Ammon's horn (tissue), 1 donor: ENCODE measurements at places on chromosomes 7 and 10.

DNA sequence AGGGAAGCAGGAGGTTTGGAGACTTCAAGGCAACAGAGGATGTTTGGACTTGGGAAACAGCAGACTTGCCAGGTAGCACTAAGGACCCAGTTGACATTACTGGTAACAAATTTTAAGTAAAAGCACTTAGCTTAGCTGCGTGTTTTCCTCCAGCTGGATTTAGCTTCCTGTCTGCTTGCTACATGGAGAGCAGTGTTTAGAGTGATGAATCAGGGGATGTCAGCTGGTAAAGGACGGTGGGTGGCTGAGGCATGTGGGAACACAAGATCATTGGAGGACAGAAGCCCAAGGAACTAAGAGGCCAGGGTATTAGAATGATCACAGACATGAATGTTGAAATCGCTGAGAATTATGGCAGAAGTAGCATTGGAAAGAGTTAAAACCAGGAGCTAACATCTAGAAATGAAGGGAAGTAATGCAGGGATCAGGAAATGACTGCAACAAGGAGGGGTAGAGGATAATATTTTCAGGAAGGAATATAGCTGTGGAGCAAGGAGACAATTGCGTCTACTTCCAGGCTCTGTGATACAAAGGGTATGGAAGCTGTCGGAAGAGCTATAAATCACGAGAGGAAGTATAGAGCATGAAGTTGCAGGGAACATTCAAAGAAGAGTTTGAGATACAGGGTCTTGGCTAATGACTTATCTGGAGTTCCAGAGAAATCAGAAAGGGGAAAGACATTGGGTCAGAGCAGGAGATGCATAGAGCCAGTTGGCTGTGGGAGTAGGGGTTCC, 34.4 kb downstream of the CALD1 start:
- peak; percentile 30 for DNase-seq

GRCh38 chr10:86195521-86196157, 171.0 kb downstream of the GRID1 start:
- no peak for DNase-seq

- no peak for DNase-seq
Observed at GRCh38 chr7:1646957-1647891, 22.9 kb upstream of the ELFN1 start.

DNA sequence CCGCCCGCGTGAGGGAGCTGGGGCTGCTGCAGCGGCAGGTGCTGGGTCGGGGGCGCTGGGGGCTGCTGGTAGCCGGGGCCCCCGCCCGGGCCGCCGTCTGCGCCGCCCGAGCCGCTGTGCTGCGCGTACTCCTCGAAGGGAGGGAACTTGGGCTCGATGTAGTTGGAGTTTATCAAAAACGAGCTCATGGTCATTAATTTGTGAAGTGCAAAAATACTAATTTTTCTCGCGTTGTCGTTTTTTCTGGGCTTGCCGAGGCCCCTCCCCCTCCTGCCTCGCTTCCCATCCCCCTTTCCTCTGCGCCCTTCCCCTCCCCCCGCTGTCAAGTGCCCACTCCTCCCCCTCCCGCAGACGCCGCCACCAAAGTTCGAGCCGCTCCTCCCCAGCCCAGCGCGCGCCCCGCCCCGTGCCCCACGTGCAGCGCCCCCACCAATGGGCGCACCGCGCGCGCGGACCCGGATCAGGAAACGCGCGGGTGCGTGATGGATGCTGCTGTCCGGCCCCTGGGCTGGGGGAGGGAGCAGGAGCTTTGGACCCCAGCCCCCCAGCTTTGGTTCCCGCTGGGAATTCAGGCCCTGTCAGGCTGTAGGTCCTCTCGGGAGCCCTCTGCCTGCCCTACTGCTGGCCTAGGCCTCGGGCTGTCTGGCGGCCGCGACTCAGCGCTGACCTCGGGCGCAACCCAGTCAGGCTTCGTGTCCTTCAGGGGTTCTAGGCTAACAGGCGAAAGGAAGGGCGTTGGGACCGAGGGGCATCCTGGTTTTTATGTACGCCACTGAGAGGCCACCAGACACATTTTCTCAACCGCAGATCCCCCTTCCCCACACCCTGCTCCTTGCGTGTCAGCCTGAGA, at the start of gene HOXA4:
HOXA4 (minus strand) TSS at position 218 of the 850 bp plus-strand sequence; CDS start at position 194, 24 bp downstream.
- peak; percentile 28 for DNase-seq

- no peak for DNase-seq
Observed at GRCh38 chr7:102897856-102898531, 14.8 kb upstream of the LRRC17 start.

- no peak for DNase-seq
Observed at GRCh38 chr10:71697938-71698709, 21.5 kb downstream of the C10orf105 start.

- DNase-seq = no peak
Observed at GRCh38 chr7:81441750-81442149, 328.1 kb downstream of the HGF start.

GRCh38 chr7:47475880-47476227, 106.1 kb downstream of the TNS3 start:
- DNase-seq = no peak

- no peak for DNase-seq
Observed at GRCh38 chr7:54680377-54681005, 78.5 kb downstream of the SEC61G start.

DNA sequence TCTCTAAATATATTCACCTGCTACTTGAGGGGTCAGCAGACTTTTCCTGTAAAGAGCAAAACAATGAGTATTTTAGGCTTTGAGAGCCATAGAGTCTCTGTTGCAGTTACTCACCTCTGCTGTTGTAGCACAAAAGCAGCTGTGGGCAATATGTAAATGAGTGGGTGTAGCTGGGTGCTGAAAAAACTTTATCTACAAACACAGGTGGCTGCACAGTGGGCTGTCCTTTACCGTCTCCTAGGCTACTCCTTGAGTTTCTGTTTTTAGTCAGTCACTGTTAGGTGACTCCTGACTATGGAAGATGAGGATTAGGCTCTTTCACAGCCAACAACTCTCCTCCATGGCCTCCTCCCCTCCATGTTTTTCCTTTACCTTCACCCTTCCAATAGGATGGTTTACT, 286.1 kb upstream of the C7orf33 start:
- no peak for DNase-seq

DNA sequence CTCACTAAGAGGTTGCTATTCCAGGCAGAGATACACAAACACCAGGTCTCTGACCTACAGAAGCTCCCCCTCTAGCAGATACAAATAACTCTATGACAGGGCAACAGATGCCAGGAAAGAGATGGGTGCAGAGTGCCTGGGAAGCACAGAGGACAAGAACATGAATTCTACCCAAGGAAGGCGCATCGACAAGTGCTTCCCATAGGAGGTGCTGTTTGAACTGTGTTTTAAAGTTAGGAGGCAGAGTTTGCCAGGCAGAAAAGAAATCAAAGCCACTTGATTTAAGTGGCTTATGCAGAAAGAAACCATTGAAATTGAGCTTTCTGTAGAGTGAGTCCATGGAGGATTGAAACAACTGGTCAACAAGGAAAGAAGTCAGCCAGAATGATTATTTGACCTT, 35.3 kb upstream of the EGR2 start:
- no peak for DNase-seq

DNA sequence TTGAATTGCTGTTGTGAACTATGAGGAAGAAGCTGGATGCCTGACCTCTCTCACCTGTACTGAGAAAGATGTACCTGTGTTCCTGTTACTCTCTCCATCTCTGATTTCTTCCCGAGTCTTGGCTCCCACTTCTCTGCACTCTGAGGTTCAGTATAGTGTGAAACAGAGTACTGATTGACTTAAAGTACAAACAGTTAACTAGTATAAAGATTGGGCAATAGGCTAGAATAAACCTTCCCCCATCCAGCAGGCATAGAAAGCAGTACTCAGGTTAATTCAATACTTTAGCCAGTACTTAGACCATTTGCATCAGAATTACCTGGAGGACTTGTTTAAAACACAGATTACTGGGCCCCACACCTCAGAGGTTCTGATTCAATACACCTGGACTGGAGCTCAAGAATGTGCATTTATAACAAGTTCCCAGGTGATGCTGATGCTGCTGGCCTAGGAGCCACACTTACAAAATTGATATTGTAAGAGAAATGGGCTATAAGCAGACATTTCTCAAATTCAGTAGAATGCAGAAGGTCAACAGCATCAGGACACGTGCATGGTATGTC, 51.6 kb downstream of the ANK3 start:
- no peak for DNase-seq

DNA sequence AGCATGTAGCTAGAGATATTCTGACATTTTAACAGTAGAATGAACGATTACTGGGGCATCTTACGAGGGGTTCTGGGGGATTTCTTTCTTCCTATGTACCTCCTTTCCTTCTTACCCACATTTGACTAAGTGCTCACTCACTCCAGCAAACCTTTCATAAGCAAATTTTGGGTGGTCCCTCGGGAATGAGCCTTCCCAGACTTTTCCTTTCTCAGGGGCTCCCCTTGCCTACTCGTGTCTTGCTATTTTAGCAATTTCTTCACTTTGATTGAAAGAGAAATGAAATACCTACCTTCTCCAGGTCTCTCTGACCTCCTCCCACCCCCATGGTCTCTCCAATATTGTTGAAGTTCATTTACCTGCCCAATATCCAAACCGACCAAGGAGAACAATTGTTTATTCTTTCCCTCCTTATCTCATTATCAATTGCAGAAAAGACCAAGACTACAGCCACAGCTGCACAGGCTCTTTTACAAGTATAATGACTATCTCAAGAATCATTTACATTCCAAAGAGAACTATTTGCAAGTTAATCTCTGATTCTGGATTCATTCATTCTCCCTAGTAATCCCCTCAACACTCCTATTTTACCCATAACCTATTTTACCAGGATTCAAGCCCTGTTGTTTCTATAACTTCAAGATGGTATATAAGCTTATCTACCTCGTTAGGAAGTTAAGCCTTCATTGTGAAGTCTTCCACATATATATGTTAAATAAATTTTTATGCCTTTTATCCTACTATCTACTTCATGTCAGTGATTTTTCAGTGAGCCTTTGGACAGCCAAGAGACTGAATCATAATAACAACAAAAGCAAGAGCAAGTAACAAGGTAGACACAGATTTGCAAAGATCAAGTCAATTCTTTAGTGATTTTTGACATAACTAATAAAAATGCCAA, 480.6 kb downstream of the IPMK start:
- DNase-seq = no peak

GRCh38 chr10:53276797-53277196, 504.2 kb upstream of the MBL2 start:
- DNase-seq = no peak

DNA sequence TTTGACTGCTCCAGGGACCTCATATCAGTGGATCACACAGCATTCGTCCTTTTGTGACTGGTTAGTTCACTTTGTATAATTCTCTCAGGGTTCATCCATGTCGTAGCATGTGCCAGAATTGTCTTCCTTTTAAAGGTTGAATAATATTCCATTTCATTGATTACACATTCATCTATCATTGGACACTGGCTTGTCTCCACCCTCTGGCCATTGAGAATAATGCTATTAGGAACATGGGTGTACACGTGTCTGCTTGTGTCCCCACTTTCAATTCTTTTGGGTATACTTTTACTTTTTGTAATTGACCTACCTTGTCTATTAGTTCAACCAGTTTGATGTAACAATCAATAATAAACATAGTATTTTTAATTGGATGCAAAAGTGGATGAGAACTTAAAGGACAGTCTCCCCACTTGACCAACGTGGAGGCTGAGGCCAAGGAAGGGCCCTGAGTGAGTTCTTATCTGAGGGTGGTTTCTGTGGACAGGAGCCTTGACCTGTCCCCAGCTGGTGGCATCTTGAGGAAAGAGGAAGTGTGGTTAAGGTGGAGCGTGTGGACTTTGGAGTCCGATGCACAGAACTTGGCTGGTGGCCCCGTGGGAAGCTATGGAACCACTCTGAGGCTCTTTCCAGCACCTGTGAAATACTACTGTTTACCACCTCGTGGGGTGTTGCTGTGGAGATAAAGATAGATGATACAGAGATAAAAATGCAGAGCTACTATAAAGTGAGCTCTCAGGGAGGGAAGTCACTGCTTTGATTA, 16.6 kb downstream of the WDFY4 start:
- DNase-seq = no peak

DNA sequence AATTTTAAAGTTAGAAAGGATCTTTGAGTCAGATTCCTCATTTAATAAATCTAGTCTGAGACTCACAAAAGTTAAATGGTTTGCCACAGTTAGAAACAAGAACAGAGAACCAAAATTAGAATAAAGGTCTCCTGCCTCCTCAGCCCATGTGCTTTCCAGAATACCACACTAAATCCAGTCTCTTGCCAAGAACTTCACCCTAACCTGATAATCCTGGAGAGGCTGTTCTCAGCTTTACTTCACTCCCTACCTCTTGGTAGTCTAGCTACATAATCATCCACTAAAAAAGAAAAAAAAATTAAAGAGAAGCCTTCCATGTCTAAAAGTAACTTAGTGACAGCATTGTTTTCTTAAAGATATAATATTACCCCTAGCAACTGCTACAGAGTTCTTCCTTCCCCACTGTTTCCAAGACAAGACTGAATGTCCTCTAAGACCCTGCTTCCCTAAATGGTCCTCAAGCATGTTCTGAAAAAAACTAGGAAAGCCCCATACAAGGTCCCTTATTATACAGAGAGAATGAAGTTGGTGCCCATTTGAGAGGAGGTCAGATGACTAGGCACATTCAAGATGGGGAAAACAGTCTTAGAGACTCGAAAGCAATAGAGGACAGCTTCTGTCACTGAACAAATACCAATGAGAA, 56.8 kb downstream of the ZNF438 start:
- no peak for DNase-seq

- DNase-seq = no peak
Observed at GRCh38 chr7:133568544-133568943, 315.7 kb downstream of the EXOC4 start.

- DNase-seq = no peak
Observed at GRCh38 chr7:148903504-148903903, 19.4 kb upstream of the EZH2 start.

GRCh38 chr7:2824678-2825461, 19.2 kb downstream of the GNA12 start:
- DNase-seq = no peak

DNA sequence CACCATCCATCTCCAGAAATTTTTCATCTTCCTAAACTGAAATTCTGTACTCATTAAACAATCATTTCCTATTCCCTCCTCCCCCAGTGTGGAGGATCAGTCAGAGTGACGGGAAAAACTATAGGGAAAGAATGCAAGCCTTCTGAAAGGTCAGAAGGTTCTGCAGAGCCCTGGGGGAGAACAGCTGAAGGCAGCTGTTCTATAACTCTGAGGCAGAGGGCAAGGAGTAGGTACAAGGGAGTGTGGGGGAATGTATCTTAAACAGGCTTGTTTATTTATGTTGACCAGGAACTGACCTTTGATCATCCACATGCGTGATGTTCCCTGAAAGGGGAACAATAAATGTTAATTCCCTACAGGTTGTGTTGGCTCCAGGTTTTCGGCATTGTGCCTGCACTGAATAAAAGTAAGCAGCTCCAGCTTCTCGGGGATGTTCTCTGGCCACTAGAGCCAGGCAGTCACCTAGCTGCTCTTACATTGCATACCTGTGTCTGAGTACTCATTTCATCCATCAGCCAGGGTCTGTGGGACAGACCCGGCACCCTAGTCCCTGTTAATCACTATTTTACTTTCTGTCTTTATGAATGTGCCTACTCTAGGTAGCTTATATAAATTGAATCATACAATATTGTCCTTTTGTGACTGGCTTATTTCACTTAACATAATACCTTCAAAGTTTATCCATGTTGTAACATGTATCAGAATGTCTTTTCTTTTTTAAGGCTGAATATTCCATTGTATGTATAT, 5.8 kb downstream of the IFIT1 start:
- DNase-seq = no peak

GRCh38 chr10:82887488-82887887, 1012.5 kb downstream of the NRG3 start:
- no peak for DNase-seq
